ENCODE measurements at places on chromosomes 1 and 21.

GRCh38 chr1:150552128-150552910 lies 3.1 kb downstream of the ADAMTSL4 start:
- no peak for DNase-seq

- DNase-seq = no peak
These were observed 374.7 kb downstream of the COL11A1 start for GRCh38 chr1:102733491-102734236.

DNA sequence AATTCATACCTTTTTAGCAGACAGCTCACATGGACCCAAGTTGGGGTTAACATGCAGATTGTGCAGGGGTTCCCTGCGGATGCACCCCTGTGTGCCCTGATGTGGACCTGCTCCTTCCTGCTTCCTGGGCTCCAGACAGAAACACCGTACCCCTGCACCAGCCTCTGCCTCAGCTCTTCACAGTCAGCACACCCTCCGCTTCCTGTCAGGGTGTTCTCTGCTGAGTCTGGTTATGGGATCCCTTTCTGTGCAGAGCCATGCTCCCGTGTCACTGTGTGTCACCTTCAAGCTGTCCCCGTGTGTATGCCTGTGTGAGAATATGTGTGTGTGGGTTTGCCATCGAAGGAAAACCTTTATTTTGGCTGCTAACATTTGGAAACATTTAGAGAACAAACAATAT lies 48.7 kb upstream of the KCNJ15 start:
- no peak for DNase-seq

GRCh38 chr1:89125240-89125912 lies 538 bp downstream of the GBP2 start:
- DNase-seq = no peak

- no peak for DNase-seq
These were observed 1.6 kb downstream of the PBX1 start for GRCh38 chr1:164560556-164560955.

DNA sequence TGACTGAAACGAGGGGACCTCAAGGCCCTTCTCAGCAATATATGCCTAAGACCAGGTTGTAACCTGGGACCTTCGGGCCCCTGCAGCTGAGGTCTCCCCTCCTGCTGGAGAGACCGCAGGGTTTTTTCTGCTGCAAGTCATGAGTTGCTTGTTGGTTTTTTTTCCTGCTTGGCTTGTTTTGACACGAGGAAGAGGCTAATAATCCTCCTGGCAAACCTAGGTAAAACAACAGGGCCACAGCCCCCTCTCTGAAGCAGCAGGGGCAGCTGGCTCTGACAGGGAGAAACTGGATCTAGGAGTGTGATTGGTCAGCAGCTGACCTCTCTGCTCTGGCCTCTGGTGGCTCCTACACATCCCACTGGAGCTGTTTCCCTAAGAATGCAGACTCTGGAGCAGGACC lies 69.0 kb downstream of the CD34 start:
- DNase-seq = no peak

Data from NCI-H1105 (cell line).